Head of caudate nucleus (tissue), 42 donors: ENCODE measurements at places on chromosomes 16 and 17.

DNA sequence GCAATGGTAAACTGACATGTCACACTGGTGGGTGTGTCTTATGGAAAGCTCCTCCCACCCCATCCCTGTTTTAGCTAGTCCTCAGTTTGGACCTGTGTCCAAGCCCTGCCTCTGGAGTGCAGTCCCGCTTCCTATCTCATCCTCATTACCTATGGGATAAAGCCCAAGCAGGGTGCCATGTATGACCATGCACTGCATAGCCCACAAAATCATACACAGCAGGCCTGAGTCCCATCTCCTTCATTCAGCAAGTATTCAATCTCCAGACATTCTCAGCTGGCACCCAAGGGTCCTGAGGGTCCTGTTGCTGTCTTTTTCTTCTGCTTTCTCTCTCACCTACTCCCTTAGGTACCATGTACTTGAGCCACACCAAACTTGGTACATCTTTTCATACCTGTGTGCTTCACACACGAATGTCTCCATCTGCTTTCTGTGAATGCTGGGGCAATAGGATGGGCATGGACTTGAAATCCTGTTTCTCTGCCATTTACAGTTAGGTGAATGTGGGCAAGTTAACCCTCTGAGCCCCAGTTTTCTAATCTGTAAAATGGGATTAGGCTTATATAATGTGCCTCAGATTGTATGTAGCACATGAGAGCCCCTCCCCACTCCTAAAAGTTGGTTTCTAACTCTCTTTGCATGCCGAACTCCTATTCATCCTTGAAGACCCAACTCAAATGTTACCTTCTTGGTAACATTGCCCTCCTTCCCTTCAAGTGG lies 28.5 kb downstream of the TNS4 start:
- DNase-seq = no peak

DNA sequence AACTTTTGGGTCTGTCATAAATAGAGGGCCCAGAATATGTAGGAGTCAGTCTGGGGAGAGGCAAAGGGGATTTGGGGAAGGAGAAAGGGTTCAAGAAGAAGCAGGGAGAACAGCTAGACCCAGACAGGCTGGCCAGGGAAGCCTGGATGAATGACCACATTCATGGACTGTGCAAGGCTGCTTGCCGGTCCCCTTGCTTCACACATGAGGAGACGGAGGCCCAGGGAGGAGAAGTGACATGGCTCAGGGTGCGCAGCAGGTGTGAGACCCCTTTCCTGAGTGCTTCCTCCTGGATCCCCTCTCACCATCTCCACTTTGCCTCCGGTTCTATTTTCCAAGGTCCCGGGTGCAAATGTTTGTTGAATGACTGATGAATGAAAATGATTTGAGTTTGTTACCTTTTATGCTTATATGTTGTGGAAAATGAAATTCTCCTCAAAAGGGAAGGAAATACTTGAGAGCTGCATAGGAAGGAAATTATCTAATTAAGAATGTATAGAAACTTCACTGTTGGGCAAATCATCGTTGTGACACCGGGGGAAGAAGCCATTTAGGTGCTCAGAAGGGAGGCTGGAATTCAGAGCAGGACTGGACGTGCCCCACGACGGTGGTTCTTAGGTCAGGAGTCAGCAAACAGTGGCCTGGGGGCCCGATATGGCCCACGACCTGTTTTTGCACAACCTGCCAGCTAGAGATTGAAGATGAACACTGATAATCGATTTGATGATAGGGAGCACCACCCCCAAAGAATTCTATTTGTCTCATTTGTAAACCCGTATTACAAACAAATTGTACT lies 559 bp downstream of the ITGAM start:
- no peak for DNase-seq

DNA sequence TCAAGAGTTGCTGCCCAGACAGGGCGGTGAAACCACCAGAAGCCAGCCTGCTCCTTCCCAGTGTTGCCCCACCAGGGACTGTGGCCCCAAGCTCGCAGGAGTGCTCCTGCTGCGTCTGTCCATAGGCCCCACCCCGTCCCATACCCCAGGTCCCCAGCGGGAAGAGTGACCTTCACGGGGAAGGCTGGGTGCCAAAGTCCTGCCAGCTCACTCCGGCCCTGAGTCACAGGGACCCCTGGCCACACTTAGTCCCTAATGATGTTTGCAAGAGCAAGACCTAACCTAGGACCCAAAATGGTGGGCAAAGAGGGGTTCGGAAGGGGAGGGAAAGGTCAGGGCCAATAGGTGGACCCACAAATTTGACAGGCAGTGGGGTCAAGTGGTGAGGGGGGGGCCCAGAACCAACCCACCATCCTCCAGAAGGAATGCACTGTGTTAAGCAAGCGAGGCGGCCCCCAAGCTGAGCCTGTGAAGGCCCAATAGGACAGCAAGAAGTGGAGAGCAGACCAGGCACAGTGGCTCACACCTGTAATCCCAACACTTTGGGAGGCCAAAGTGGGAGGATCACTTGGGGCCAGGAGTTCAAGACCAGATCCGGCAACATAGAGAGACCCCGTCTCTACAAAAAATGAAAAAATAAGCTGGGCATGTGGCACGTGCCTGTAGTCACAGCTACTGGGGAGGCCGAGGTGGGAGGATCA lies 3.3 kb downstream of the DOK4 start:
- DNase-seq = no peak

DNA sequence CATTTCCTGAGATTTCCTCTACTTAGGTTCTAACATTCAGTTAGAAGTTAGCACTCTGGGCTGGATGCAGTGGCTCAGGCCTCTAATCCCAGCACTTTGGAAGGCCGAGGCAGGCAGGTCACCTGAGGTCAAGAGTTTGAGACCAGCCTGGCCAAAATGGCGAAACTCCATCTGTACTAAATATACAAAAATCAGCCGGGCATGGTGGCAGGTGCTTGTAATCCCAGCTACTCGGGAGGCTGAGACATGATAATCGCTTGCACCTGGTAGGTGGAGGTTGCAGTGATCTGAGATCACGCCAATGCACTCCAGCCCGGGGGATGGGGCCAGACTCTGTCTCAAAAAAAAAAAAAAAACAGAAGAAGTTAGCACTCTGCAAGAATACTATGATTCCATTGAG lies 1430.9 kb downstream of the CDH11 start:
- DNase-seq = no peak

DNA sequence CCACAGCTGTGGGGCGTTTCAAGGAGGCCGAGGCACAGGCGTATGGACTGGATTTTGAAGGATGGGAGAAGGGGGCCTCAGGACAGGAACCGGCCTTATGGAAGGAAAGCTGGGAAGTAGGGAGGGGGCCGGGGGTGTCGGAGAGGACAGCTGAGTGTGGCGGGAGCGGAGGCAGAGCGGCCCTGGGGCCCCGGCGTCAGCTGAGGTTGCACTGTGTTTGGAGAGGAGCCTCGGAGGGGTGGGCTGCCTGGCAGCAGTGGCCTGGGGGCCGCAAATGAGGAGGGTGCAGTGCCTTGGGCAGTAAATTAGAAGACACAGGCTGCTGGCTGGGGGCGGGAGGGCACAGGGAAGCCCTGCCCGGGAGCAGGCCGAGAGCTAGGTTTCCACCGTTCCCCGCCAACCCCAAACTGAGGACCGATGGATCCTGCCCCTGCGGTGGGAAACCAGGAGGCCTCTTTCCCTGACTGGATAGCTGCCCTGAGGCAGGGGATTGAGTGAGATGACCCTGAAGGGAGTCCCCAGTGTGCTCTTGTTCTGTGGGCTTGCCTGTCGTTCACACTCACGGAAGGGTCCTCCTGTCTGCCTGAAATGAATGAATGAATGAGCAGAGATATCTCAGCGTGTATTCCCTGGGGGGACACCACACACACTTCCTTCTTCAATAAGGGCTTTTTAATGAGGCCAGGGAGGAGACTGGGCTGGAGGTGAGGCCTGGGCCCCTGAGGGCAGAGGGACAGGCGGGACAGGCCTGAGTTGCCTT lies 18.4 kb downstream of the FOXJ1 start:
- no peak for DNase-seq

GRCh38 chr17:16007439-16007838 lies 7.8 kb downstream of the TTC19 start:
- DNase-seq = no peak

GRCh38 chr16:57690782-57691471 lies 3.7 kb upstream of the DRC7 start:
- no peak for DNase-seq

DNA sequence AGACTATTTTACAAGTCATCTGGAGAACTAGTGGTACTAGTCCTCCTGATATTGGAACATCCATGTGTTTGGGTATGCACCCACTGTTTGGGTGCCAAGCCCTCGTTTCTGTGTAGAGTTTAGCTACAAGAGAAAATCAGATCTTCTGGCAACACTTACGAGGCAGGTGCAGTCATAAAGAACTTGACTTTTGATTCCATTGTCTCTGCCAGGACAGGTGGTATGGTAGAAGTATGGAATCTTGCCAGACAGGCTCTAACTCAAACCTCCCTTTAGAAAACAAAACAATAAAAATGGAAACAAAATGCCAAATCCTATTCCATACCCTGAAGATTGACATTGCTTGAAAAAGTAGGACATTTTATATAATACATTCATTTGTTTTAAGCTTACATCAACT lies 16.0 kb downstream of the RNF43 start:
- no peak for DNase-seq

GRCh38 chr17:37828651-37829124 lies 83.8 kb upstream of the HNF1B start:
- DNase-seq = no peak

DNA sequence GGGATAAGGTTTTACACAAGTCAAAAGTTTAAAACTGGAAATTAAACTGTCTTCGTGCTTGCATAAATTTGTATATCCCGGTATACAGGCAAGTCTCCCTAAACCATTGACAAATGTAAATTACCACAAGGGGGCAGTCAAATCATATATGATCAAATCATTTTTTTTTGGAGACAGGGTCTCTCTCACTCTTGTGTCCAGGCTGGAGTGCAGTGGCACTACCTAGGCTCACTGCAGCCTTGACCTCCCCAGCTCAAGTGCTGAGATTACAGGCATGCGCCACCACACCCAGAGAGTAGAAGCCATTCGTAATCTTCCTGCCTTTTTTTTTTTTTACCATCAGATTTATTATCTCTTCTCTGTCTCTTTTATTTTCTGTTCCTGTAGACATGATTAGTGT lies 18.5 kb downstream of the TOP2A start:
- no peak for DNase-seq

GRCh38 chr16:11410376-11411058 lies 65.3 kb downstream of the RMI2 start:
- no peak for DNase-seq

- no peak for DNase-seq
Measured at GRCh38 chr16:69847643-69848042, 85.5 kb downstream of the WWP2 start.

DNA sequence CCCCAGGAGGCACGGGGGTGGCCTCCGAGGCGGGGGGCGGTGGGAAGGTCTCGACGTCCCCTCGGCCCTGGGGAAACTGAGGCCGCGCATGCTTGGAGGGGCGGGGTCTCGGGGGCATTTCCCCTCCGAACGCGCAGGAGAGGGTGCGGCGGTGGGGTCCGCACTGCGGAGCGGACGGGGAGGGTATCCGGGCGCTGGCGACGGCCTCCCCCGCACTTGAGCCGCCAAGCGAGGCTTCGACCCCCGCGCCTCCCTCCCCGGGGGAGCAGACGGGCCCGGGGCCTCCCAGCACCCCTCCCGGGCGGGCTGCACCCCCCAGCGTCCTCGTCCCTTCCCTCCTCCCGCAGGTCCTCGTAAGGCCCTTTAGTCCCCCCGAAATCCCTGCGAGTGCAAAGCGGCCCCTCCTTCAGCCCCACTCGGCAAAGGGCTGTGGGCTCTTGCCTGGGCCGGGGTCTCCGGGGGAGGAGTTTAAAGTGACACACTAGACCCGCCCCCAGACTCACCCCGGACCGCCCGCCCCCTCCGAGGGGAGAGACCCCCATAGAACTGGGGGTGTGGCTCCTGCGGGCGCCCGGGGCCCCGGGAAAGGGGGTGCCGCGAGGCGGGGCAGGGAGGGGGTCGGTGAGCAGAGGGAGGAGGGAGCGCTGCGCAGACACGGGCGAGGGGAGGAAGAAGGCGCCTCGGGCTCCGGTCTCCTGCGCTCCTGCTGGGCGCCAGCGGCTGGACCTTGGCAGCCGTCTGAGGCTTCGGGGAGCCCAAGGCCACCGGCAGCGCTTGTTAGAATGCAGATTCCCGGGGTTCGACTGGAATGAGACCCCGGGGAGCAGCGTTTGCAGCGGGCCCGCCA lies 632 bp downstream of the BAIAP3 start:
- no peak for DNase-seq

DNA sequence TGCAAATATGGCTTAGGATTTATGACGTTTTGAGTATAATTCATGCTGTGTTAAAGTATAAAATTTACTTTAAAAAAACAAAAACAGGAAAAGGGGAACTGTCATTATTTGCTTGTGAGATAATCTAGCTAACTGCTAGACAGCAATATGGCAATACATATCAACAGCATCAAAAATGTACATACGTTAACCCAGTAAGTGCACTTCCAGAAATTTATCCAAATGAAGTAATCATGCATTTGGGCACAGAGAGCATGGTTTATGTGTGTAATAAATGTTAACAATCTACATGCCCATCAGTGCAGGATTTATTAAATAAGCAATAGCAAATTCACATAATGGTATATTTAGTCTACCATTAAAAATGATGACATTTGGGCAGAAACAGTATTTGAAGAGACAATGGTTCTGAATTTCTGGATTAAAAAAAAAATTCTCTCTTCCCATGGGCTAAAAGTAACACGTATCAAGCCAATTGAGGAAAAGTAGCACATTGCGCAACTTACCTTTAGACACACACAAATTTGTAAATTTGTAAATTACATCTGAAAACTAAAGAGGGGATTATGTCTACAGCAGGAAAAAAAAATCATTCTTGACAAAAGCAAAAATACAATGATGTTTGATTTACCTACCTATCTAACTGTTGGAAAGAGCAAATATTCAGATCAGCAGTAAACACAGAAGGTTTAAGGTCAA lies 80.2 kb downstream of the CACNG1 start:
- no peak for DNase-seq

DNA sequence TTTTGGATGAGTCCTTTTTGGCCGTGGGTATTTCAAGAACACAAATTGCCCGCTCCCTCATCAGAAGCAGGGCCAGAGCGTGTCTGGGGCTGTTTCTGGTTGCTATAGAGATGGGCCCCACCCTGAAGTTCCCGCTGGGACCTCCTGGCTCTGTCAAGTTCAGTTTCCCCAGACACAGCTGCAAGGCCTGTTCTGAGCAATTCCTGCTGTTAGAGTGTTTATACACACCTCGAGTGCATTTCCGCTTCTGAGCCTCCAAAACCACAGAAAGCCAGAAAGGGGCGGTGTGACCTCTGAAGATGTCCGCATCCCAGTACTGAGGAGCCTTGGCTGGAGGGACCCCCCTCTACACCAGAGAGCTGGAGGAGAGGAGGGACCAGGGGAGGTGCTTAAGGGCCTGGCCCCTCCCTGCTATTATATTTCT lies 9.3 kb upstream of the WBP2 start:
- DNase-seq = no peak
